ENCODE measurements at places on chromosomes 12 and 14.

GRCh38 chr12:5480938-5481303 lies 49.0 kb downstream of the NTF3 start:
- no peak for DNase-seq

DNA sequence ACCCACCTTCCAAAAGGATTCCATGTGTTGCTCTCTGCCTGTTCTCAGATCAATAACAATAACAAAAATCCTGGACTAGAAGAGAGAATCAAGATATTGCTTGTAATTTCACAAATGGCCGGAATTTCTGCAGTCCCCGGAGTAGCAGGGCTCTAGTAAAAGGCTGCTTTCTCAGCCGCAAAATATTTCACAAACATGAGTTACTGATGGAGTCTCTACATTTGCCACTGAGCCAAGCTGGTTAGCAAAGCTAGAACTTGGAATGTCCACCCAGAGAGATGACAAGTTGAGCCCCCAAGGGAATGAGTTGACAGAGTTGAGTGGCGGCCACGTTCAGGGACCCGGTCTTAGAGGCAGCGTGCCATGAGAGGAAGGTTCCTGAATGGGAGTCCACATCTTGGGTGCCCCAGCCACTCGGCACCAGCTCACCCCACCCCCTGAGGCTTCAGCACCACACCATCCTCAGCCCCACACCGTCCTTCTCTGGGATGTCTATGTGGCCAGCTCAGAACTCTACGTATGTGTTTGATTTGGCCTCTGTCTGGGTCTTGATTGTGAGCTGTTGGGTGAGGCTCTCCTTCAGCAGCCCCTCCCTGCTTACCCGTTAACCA lies 15.9 kb downstream of the FBLN5 start:
- DNase-seq: no peak

- DNase-seq: no peak
These were observed 10.8 kb downstream of the GALNT9 start for GRCh38 chr12:132318618-132319033.

DNA sequence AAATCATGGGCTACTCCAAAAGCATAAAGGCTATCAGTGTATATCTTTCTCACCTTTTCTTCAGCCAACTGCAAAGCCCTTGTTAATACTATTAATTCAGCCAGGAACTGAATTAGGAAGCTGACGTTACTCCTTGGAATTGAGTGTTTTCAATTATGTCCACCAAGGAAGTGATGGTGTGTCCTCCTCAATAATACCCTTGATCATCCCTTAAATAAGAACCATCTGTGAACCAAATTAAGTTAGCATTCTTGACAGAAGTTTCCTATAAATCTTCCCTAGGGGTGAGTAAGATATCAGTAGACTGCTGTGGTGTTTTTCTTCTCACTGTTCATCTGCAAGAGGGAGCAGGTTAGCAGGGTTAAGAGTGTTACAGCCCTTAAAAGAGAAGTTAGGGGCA lies 252.3 kb upstream of the AVPR1A start:
- DNase-seq: no peak

- no peak for DNase-seq
These were observed 47.9 kb downstream of the TMEM117 start for GRCh38 chr12:43883748-43884147.

- no peak for DNase-seq
These were observed 84.1 kb upstream of the MED13L start for GRCh38 chr12:116361414-116362223.

DNA sequence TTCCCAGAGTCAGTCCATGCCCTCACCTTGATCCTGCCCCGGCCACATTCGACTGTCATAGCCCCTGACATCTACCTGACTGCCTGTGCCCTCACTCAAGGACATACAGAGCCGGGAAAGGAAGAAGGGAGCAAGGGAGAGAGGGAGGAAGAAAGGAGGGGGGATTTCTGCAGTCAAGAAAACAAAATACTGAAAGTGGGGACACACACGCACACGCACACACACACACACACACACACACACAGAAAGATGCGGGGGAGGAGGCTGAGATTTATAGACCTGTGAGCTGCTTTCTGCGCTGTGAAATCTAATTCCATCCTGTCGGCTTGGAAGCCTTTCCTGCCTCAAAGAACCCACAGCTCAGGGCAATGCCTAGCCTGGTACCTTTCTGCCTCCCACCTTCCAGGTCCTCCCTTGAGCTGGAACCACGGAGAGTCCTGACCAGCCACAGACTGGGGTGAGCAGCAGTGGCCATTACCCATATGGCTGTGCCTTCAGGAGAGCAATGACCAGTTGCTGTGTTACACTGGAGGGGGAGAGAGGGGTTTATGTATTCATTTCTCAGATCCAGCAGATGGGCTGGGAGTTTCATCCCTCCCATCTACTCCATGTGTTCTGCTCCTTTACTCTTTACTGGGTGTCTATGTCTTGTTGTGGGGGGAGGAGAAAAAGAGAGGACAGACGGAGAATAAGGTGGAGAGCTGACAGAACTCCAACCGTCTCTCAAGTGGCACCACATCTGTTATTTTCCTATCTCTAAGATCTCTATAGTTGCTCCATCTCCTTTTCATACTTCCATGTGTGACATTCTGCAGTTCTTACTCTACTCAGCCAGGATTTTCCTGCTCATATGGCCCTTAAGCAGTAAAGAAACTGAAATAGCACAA lies 12.9 kb downstream of the C14orf93 start:
- no peak for DNase-seq

DNA sequence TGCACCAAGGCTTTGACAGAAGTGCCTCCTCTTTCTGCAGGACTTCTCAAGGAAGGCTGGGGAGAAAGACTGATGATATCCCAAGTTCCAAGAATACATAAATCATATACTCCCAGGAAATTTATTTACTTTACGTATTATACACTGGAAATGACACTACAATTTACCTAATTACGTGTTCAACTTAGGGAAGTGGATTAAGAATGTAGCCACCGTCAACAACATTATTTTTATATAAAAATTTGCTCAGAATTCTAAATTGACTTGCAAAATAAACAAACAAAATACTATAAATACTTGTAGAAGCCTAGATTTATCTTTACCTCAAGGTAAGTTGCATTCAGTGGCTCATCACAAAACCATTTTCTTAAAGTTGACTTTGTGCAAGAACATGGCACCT lies 18.9 kb downstream of the TSPAN19 start:
- DNase-seq: no peak

- DNase-seq: no peak
These were observed 64.4 kb upstream of the FZD10 start for GRCh38 chr12:130097798-130098255.

GRCh38 chr14:73723797-73724661 lies 9.8 kb upstream of the PNMA1 start:
- no peak for DNase-seq

GRCh38 chr14:42140831-42141279 lies 534.2 kb downstream of the LRFN5 start:
- no peak for DNase-seq

- DNase-seq: no peak
These were observed 96.0 kb upstream of the TMTC1 start for GRCh38 chr12:29879606-29880308.

- DNase-seq: no peak
These were observed 162.7 kb downstream of the SPTSSA start for GRCh38 chr14:34299360-34299759.

GRCh38 chr14:95098984-95099599 lies 58.2 kb downstream of the DICER1 start:
- peak; percentile 36 for DNase-seq

DNA sequence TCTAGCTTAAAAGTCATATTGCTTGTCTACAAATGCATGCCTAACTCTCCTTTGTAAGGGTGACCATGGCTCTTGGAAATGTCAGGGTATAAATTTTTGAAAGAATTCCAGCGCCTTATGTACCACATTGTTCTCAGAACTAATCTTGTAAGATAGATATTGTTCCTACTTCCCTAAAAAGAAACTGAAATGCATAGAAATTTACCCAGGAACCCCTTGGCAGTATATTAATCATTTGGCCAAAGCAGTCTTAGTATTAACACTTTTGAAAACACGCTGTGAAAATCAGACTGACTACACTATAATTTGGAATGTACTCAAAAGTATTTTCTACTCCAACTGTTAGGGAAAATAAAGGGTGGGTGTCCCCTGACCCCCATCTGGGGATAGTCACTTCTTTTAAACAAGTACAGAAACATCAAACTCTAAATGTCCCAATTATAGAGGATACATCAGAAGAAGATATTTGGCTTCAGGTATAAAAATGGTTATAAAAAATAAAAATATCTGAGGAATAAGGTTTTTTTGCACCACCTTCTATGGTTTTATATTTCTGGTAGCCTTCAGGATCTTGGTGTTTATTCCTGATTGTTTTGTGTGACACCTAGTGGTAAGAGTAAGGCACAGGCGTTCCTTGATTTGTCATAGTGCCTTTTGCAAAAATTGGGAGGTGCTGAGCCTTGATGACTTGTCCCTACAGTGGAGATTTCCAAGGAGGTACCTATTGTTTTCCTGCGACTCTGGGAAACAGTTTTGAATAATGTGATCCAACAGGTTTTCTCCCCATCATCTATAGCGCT lies 2.2 kb upstream of the NFKBIA start:
- peak; percentile 67 for DNase-seq

GRCh38 chr14:47590767-47591495 lies 84.5 kb downstream of the MDGA2 start:
- DNase-seq: no peak

- DNase-seq: no peak
These were observed 84.6 kb downstream of the SETD3 start for GRCh38 chr14:99395909-99396530.

- DNase-seq: no peak
These were observed 185.5 kb upstream of the ATP2B1 start for GRCh38 chr12:89893972-89894706.

GRCh38 chr14:24958271-24958670 lies 91.7 kb downstream of the STXBP6 start:
- no peak for DNase-seq
